EH (cell line): ENCODE measurements at places on chromosomes 3 and 15.

- no peak for DNase-seq
Observed at GRCh38 chr15:92120094-92120795, 266.7 kb downstream of the SLCO3A1 start.

DNA sequence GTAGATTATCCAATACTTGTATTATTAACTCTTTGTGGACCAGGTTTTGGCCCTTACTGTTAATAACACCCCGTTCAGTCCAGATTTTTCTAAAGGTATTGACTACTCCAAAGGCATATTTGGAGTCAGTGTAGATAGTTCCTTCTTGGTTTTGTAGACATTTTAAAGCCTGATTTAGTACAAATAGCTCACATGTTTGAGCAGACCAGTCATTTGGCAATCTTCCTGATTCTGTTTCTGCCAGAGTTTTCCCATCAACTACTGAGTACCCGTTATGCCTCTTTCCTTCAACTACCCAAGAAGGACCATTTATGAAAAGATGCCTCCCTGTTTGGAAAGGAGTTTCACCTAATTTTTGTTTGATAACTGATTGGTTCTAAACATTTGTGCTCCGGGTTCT, 82.0 kb downstream of the CHCHD4 start:
- peak; percentile 77 for DNase-seq

DNA sequence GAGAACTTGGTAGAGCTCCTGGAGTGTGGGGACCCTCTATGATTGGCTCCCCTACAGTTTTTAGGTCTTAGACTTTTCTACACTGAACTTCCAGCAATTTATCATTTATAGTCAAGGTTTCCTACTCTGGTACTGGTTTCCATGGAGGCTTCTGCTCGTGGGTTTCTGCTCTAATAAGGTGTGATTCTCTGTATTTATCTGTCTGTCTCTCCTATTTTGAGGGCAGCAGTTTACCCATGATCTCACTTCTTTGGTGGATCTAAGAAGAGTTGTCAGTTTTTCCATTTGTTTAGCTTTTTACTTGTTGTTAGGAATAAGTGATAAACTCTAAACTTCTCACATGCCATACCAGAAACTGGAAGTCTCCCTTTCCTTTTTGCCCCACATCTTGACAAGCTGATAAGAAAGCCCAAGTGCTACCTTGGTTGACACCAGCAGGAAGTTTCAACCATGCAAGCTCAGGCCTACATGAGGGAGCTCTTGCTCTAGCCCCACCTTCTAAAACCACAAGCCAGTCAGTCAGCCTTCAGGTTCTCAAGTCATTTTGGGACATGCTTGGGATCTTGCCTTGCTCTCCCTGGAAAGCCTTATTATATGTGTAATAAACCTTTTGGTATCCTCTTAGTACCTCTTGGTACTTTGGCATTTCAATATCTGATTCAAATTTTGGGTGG, 10.0 kb downstream of the TIMMDC1 start:
- DNase-seq: no peak

DNA sequence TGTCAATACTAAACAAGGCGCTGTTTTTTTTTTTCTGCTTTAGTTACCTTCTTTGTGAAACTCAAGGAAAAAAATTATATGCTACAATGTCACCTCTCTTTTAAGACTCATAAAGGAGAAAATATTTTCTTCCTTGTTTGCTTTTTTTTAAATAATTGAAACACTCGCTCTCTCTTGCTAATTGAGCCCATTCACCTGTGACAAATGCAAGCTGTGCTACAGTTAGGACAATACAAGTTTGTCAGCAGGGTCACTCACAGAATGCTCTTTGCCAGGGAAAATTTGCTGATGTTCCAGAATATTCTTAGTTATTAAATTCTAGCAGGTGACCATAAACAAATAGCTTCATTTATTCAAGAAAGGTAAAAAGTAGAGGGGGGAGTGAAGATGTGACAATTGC, 375.9 kb upstream of the DPPA4 start:
- no peak for DNase-seq

GRCh38 chr15:72057548-72058091, 60.3 kb downstream of the MYO9A start:
- DNase-seq: no peak

DNA sequence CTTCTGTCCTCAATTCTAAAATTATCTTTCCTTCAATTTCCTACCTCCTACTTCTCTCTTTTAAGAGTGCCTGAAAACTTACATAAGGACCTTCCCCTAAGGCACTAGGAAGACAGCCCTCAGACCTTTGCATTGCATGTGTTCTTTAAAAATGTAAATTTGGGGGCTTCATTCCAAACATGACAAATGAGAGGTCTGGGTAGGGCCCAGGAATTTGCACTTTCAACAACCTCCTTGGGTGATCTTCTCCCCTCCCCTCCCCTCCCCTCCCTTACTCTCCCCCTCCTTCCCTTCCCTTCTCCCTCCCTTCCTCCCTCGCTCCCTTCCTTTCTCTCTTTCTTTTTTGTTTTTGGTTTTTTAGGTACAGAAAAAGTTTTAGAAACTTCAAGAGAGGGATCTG, 18.7 kb downstream of the USF3 start:
- DNase-seq: no peak

DNA sequence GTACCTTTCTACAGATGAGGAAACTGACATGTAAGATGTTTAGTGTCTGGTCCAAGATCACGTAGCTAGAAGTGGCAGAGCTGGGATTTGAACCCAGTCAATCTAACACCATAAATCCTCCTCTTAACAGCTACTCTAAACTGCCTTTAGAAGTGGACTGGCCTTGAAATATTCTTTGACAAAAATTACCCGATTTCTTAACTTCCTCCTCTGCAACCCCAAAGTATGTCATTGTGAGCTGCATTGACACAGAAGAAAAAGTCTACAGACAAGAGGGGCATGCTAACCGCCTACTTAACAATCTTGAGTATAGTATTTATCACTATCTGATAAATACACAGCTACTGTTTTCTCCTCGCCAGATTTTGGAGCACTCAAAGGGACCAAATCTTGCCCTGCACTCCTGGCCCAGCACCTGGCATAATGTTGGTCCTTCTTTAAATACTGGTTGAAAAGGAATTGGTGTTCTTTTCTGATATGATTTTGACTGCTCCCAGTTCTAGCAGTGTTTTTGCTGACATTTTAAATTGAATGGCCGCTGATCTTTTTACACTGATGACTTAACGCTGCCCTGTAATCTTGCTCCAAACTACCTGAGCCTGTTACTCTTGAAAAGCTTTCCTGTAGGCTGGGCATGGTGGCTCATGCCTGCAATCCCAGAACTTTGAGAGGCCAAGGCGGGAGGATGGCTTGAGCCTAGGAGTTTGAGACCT, 36.9 kb downstream of the ITPR1 start:
- no peak for DNase-seq

- peak; percentile 39 for DNase-seq
Observed at GRCh38 chr3:170180079-170180907, 1.2 kb downstream of the PHC3 start.

GRCh38 chr15:59166166-59166565, 40.5 kb upstream of the LDHAL6B start:
- DNase-seq: no peak

GRCh38 chr3:84108442-84108971, 850.3 kb upstream of the CADM2 start:
- DNase-seq: no peak

GRCh38 chr3:57446318-57446841, 97.8 kb downstream of the DNAH12 start:
- peak; percentile 13 for DNase-seq

- DNase-seq: peak; percentile 15
Observed at GRCh38 chr3:24521420-24522145, 26.9 kb upstream of the THRB start.

DNA sequence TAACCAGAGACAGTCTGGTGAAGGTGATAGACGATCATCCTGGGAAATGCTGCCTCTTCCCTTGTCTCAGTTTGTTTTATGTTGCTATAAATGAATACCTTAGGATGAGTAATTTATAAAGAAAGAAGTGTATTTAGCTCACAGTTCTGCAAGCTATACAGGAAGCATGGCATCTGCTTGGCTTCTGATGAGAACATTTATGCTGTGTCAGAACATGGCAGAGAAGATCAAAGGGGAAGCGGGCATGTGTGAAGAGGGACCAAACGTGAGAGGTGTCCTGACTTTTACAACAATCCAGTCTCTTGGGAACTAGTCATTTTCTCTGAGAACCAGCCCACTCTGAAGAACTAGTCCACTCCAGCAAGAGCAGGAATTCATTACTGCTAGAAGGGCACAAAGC, 9.6 kb downstream of the CMC1 start:
- DNase-seq: peak; percentile 35

DNA sequence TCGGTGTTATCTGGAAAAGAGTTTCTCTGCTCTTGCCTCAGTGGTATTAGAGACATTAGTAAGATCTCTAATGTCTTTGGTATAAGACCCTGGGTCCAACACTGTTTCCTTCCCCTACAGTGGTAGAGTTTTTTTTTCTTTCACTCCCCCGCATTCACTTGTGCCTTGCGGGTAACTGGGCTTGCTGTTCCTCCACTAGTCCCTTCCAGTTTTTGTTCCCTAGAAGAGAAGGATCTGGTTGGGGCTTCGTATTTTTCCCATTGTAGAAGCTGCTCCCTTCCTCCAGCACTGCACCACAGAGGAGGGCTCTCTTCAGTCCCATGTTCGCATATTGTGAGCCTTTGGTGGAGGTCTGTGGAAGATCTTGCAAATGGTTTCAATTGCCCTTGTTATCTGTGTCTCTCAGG, 13.7 kb downstream of the CTDSPL2 start:
- DNase-seq: no peak

GRCh38 chr3:71873093-71873611, 88.2 kb upstream of the PROK2 start:
- DNase-seq: no peak

GRCh38 chr3:114452937-114453336, 159.1 kb downstream of the TIGIT start:
- no peak for DNase-seq

- no peak for DNase-seq
Observed at GRCh38 chr15:77983091-77983707, 94.3 kb downstream of the TBC1D2B start.

DNA sequence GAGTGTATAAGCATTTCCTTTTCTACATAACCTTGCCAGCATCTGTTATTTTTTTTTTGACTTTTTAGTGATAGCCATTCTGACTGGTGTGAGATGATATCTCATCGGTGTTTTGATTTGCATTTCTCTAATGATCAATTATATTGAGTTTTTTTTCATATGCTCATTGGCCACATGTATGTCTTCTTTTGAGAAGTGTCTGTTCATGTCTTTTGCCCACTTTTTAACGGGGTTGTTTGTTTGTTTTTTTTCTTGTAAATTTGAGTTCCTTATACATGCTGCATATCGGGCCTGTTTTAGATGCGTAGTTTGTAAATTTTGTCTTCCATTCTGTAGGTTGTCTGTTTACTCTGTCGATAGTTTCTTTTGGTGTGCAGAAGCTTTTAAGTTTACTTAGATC, 89.2 kb downstream of the LEKR1 start:
- DNase-seq: no peak

GRCh38 chr15:60574801-60575631, 96.1 kb upstream of the ICE2 start:
- DNase-seq: no peak

GRCh38 chr15:36075333-36075732, 504.1 kb upstream of the CDIN1 start:
- peak; percentile 35 for DNase-seq

GRCh38 chr15:45790325-45790943, 155.6 kb downstream of the SQOR start:
- peak; percentile 29 for DNase-seq

DNA sequence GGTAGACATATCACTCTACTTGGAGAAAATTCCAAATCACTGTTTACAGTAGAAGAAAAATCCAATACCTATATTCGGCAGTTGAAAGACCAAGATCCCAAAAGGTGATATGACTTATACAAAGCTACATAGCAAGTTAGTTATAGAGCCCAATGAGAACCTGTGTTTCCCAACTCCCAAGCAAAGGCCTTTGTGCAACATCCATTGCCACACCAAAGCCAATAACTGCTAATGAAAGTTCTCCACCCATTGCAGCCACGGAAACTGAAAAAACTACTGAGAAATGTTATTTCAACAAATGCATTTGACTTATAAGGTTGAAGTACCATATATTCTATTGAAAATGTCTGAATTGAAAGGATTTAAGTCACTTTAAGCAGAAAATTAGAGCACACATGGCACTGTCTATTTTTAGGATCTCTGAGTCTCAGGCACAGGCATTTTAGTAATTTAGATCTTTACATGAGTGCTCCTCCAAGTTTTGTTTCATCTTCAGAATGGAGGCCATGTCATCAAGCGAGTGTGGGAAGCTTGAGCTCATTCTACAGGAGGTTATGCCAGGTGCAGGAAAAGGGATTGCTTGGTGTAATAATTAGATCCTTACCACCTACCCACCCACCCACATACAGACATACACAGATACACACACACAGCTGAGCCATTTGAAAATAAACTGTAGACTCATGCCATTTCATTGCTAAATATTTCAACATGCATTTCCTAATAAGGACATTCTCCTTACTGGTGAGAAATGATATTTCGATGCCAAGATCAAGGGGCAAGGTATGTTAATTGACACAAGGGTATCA, 19.7 kb upstream of the ANO10 start:
- peak; percentile 64 for DNase-seq

DNA sequence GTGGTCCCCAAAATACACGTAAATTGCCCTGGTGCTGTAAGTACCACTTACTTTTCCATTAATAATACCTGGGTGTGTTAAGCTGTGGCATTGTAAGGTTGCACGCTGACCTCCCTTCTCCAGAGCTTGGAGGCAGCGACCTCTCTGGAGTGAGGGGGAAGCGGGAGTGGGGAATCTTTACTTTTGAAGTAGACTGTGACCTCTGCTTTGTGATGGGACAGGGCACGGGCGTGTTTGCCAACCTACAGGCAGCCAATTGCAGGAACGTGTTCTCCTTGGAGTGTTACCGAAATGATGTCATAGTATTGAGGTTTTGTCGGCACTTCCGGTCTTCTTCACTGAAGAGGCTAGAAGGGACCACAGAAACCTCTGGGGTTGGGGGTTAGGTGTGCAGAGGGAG, 227.3 kb upstream of the C2CD4B start:
- peak; percentile 66 for DNase-seq

DNA sequence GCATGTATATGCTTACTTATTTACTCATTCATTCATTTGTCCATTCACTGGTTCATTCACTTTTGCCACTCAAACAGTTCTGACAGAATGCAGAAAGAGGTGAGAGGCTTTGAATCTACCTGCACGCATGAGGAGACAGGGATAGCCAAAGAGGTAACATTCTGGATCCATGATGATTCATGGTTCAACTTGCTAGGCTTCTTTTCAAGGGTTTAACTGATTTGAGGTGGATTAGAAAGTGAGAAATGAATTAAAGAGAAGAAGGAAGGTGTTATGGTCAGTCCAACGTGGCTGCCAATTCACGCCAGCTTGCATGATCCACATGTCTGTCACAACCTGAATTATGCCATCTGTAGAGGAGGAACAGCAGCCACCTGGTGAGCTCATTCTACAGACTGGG, 260.6 kb downstream of the ARRDC4 start:
- no peak for DNase-seq

DNA sequence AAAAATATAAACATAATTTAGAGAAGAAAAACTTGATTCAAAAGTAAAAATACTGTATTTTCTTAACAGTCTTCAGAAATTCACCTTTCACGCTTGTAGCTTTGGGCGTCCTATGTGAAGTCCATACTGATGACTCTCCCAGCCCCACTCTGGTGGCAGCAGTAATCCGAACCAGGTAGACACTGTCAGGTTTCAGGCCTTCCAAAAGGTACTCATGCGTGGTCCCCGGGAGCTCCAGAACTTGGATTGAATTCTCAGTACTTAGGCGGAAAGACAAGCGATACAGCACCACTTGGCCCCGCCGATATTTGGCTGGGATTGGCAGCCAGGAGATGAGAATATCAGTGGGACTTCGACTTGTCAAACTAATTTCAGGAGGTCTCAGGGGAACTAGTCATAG, 69.7 kb downstream of the PRTG start:
- DNase-seq: no peak

GRCh38 chr15:78921517-78921916, 23.3 kb downstream of the CTSH start:
- DNase-seq: no peak
